ENCODE measurements at places on chromosomes 6 and 20.

- DNase-seq, result no peak
Observed at GRCh38 chr20:59217173-59217572, 53.6 kb downstream of the ZNF831 start.

DNA sequence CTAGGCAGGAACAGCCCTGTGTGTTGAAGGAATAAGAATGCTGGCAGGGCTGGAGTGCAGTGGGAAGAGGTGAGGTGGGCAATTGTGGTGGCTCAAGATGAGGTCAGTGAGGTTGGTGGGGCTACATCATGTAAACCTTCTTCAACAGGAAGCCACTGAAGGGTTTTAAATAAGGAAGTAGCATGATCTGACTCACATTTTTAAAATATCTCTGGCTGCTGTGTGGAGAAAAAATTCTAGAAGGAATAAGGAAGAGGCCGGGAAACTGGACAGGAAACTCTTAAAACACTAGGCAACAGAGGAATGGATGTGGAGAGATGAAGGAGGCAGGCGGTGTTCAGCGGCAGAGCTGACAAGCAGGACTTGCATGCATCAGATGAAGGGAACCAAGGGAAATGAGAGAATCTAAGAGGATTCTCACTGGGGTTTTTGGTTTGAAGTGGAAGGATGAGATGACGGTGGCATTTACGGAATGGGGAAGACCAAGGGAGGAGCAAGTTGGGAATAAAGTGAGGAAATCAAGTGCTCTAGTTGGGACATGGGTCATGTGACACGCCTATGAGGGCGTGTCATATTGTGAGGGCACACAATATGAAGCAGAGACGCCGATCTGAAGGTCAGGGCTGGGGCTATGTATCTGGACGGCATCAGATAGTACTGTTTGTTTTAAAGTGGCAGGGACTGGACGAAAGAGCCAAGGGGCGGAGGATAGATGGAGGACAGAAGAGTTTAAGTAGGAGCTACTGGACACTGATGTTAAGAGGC lies 18.2 kb downstream of the TMEM242 start:
- DNase-seq, result no peak

GRCh38 chr6:15498640-15499039 lies 164.2 kb downstream of the DTNBP1 start:
- no peak for DNase-seq

DNA sequence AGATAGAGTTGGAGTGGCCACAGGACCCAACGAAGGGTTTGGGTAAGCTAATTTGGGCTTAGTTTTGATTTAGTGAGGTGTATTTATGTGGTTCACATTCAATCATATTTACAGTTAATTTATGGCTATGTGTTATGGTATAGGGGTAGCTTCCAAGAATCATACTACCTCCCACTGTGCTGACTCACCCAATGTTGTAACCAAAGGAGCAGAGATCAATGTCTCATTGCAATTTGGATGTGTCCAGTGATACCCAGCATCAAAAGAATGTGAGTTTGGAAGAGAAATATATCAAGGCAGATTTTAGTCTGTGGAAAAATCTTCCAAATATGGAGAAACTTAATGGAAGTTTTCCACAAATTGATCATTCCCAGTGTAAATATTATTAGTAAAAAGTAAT lies 25.3 kb upstream of the SMIM8 start:
- no peak for DNase-seq

DNA sequence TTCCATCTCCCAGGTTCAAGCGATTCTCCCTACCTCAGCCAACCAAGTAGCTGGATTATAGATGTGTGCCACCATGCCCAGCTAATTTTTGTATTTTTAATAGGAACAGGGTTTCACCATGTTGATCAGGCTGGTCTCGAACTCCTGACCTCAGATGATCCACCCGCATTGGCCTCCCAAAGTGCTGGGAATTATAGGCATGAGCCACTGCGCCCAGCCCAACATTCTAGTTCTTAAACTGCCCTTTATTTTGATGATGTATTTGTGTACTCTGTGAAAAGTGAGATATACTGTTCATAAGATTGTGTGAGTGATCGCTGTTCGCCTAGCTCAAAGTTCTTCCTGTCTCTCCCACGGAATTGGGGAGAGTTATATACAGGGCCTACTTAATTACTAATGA lies 93.1 kb downstream of the HFE start:
- no peak for DNase-seq

- DNase-seq, result no peak
Observed at GRCh38 chr6:21955951-21956350, 340.9 kb downstream of the PRL start.

DNA sequence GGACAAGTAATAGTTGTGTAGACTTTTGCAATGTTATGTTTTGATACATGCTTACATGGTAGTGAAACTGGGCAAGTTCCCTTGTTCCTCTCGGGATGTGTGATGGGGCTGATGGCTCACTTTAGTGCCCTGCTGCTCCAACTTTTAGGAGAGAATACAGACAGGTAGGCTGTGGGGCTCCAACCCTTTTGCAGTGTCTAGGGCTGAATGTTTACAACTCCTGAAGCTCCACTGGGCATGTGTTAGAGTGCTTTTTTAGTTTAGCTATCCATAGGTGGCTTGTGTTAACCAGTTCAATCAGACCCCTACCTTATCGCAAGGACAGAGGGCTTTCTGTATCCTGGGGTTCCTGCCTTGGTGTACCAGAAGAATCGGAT lies 33.8 kb downstream of the SERPINB6 start:
- DNase-seq, result no peak

- no peak for DNase-seq
Observed at GRCh38 chr6:105862936-105863607, 223.1 kb upstream of the PRDM1 start.

- DNase-seq, result no peak
Observed at GRCh38 chr6:48139818-48140614, 29.0 kb upstream of the PTCHD4 start.

GRCh38 chr6:95366414-95366813 lies 210.9 kb upstream of the MANEA start:
- no peak for DNase-seq

All from stimulated activated CD4-positive, alpha-beta T cell treated with anti-CD3 and anti-CD28 coated beads, Interleukin-4, amount 100 ng/mL, for 48 hours (primary cell).